Activated CD8-positive, alpha-beta memory T cell treated with anti-CD3 and anti-CD28 coated beads for 48 hours (primary cell): ENCODE measurements at places on chromosomes 7 and 10.

- no peak for DNase-seq
Observed at GRCh38 chr7:4486907-4487306, 195.2 kb upstream of the FOXK1 start.

DNA sequence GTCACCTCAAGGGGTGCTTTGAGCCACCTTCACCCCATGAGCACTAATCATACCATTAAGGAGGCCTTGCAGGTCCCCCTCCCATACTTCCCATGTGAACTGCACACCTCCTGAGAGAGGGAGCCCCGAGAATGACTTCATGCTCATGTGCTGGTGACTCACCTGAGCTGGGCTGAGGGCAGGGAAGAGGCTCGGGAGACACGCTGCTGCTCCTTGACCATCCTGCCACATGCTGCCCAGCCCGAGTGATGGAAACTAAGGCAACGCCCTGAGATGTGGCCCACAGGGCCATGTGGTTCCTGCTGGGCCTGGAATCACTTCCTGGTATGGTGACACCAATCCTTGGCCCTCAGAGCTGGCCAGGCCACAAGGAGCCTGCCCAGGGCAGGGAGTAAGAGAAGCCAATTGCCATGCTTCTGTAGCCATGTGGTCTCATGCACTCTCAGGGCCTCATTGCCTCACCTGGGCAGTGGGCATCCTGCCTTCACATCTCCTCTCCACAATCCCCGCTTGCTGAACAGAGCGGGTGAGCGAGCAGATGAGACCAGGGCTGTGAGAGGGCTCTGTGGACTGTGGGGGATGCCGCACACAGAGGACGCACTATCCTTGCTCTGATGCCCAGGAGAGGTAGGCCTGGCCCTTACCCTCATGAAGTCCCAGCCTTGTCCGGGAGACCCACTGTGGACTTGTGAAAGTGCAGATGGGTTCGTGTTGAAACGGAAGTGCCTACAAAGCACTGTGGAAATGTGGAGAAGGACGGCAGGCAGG lies 18.3 kb upstream of the PPIF start:
- DNase-seq = no peak

DNA sequence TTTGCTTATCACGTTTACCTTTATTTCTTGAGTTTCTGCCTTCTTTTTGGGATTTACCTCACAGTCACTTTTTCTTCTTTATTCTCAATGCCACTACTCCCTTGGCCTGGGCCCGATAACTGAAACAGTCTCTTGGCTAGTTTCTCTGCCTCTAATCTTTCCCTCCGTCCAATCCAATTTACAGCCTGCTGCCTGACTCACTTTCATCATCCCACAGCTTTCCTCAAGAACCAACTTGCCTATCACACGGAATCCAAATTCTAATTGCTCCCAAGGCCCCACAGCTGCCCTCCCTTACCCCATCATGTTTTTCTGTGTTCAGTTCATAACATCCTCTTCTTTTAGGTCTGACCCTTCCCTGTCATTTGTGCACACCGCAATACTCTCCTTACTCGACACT lies 121.4 kb downstream of the HIPK2 start:
- DNase-seq = no peak

DNA sequence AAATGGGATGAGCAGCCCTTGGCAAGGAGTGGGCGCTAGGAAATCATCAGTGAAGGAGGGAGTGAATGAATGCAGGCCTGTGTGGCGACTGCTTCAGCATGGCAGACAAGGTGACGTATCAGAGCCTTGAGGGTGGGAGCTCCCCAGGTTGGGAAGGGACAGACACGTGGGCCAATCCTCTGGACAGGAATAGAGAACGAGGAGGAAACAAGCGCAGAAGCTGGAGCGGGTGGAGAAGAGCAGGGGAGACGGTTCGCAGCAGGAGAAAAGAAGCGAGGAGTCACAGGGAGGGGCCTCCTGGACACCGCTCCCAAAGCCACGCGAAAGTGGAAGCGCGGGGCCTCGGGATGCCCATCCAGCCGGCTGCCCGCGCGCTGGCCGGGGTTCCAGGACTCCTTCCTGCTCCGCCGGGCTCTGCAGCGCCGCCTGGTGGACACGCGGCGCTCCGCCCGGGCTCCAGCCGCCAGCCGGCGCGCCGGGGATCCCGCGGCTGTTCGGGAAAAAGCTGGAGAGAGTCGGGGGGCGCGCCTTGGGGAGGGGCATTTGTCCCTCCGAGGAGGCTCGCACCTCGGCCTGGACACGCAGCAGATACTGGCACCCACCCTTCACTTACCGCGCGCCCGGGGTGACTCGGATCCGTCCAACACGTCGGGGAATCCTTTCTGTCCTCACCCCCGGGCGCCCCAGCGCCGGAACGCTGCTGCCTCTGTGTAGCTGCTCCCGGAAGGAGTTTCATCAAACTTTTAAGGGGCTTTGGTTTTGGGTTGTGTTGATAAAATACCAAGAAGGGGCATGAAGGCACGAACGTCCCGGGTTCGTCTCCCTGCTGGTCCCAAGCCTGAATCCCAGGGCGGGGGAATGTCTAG lies 6.3 kb downstream of the ZNF503 start:
- DNase-seq = no peak
